ENCODE measurements at places on chromosomes 2 and 18.

GRCh38 chr2:17857021-17857420 is 21.4 kb upstream of the KCNS3 start:
- DNase-seq, result no peak
- H3K4me3 ChIP-seq, result no peak overlapping the region
- H3K27me3 ChIP-seq, result peaks cover 13% of the 10 kb centered on the region
- H3K27ac ChIP-seq, result no peak overlapping the region
- no peaks in the 10 kb centered on the region for H3K36me3 ChIP-seq

- H3K27ac ChIP-seq, result no peak overlapping the region
- H3K4me1 ChIP-seq, result no peaks in the 10 kb centered on the region
Observed at GRCh38 chr18:79479116-79479760, 83.5 kb downstream of the NFATC1 start.

GRCh38 chr2:185219981-185220380 is 518.6 kb upstream of the FSIP2 start:
- peaks cover 4% of the 10 kb centered on the region for H3K27me3 ChIP-seq
- no peaks in the 10 kb centered on the region for H3K36me3 ChIP-seq
- peaks cover 27% of the 10 kb centered on the region for H3K4me1 ChIP-seq
- H3K27ac ChIP-seq, result peak overlapping the region; percentile 99
- H3K4me3 ChIP-seq, result peak overlapping the region; percentile 53

DNA sequence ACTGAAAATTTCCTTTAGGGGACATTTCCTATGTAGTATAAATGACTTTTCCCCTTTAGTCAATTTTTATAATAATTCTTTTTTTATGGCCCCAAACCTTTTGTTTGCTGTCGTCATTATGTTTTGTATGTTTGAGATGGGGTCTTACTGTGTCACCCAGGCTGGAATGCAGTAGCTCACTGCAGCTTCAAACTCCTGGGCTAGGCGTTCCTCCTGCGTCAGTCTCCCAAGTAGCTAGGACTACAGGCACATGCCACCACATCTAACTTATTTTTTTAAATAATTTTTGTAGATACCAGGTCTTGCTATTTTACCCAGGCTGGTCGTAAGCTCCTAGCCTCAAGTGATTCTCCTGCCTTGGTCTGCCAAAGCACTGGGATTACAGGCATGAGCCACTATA is 30.8 kb upstream of the GALM start:
- H3K4me3 ChIP-seq, result no peak overlapping the region
- no peaks in the 10 kb centered on the region for H3K27me3 ChIP-seq

DNA sequence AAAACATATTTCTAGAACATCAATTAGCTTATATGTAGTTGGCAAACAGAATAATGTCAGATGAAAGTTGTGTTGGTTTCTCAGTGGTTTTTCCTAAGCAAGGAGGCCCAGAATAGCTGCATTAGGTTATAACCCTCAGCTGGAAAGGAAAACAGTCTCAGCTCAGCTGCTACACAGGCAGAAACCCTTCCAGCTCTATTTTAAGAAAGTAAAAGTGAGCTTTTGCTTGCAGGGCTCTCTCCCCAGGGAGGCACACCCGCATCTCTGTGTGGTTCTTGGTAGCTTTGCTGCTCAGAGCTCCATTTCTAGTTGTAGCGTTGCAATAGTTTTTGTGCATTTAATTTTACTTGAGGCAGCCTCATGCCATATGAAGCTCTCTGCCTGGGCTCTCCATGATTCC is 54.6 kb downstream of the PIKFYVE start:
- DNase-seq, result peak; percentile 39
- H3K27ac ChIP-seq, result no peak overlapping the region
- H3K27me3 ChIP-seq, result no peaks in the 10 kb centered on the region
- no peaks in the 10 kb centered on the region for H3K36me3 ChIP-seq

Data from glutamatergic neuron (in vitro differentiated cells).